ENCODE measurements at places on chromosomes 1 and 21. TPM values are rescaled to one million over a fixed set of nuclear protein-coding genes. Genes with fewer than 3 reads are reported as not detected.

Gene ATF3
- 34.1 TPM for total RNA-seq

Gene OR2L8
- total RNA-seq = not detected

Gene TSPEAR
- total RNA-seq = not detected

Gene GRIK3
- not detected for total RNA-seq

Gene CLCA1
- total RNA-seq = not detected

Gene OPN3
- total RNA-seq = 56.4 TPM

Gene OR2G2
- not detected for total RNA-seq

Gene PPIAL4G
- total RNA-seq = not detected

Gene TMEM59
- total RNA-seq = 126 TPM

Gene PLA2G2C
- total RNA-seq = not detected

Gene OR2G6
- total RNA-seq = not detected

Gene NUP210L
- total RNA-seq = not detected

Gene CYP4X1
- not detected for total RNA-seq

Gene TNFRSF25
- 3.3 TPM for total RNA-seq

Gene FCRL6
- not detected for total RNA-seq

Gene PCNX2
- 9.1 TPM for total RNA-seq

Gene ERG
- not detected for total RNA-seq

Gene STXBP3
- total RNA-seq = 19.5 TPM

Gene PGLYRP3
- total RNA-seq = not detected

Gene GUCA2B
- total RNA-seq = not detected

Gene GRIK1
- not detected for total RNA-seq

Gene HLX
- total RNA-seq = 3.7 TPM

Gene SLC19A2
- 20.5 TPM for total RNA-seq

Gene BGLAP
- total RNA-seq = 0.23 TPM

Gene WNT3A
- not detected for total RNA-seq

Gene DISC1
- total RNA-seq = 0.27 TPM

Gene ALG6
- total RNA-seq = 6.4 TPM

Gene SAMSN1
- total RNA-seq = not detected

Gene WRAP73
- total RNA-seq = 19.5 TPM

Gene TXLNA
- 26.5 TPM for total RNA-seq

Gene INAVA
- total RNA-seq = 43.6 TPM

Gene NPPA
- total RNA-seq = not detected

Gene ZNF593
- total RNA-seq = 67.0 TPM

Gene DMRTA2
- 0.06 TPM for total RNA-seq

Gene NHLH1
- 0.38 TPM for total RNA-seq

Gene ADAM30
- not detected for total RNA-seq

Gene ADORA3
- total RNA-seq = not detected

Gene ITPKB
- 2.7 TPM for total RNA-seq

Gene PLPPR4
- not detected for total RNA-seq

Gene MMP23B
- total RNA-seq = 0.52 TPM

Gene HPDL
- total RNA-seq = 4.4 TPM

Measured in A549 treated with GW870086 at 1 μM for 4 hours (cell line).